ENCODE measurements at places on chromosomes 12 and 14. TPM values are rescaled to one million over a fixed set of nuclear protein-coding genes. Genes with fewer than 3 reads are reported as not detected.

GRCh38 chr12:41527534-41528116 lies 339.5 kb downstream of the PDZRN4 start:
- DNase-seq: no peak

- no peak for DNase-seq
Observed at GRCh38 chr12:7387289-7387688, 56.7 kb downstream of the CD163L1 start.

Gene DIO3
- not detected for total RNA-seq

DNA sequence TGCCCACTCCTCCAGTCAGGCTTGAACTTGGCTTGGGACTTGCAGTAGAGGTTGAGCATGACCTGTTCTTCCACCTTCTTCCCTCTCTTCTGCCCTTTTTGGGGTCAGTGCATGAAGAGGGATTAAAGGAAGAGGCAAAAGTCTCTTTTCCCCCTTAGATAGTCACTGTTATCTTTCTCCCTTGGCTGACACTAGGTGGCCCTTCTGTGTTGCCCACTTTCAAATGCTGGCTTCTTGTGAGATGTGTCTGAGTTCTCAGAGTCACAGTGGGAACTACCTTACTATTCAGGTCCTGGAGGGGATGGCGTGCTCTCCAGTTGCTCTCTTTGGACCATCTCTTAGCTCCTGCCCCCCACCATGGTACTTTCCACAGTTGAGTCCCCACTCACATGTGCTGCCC lies 73.6 kb downstream of the GPR65 start:
- DNase-seq: no peak
